Lung (tissue), 17 donors: ENCODE measurements at places on chromosomes 7 and 10.
A peak's percentile ranks its signal among the peaks of the same experiment; 100 is the strongest.

- no peak for DNase-seq
Observed at GRCh38 chr10:131173484-131174210, 137.9 kb downstream of the TCERG1L start.

GRCh38 chr7:14637968-14638367 lies 264.6 kb downstream of the DGKB start:
- no peak for DNase-seq

DNA sequence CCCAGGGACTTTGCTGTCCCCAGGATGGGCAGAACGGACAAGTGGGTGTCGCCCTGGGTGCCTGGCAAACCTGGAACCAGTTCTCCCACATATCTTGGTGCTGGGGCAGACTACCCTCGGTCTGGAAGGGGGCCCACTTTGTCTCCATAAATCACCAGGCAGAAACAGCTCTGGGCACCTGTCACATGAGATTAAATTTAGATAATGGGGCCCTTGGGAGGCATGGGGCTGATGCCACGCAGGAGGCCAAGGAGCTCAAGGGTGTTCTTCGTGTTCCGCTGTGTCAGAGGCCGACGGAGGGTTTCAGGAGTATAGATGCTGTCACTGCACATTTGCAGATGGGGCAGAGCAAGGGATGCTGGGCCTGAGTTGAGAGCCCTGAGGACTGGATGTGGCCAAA lies 72.7 kb downstream of the TMEM130 start:
- DNase-seq, result no peak

- DNase-seq, result no peak
Observed at GRCh38 chr7:32059289-32060011, 10.8 kb downstream of the PDE1C start.

DNA sequence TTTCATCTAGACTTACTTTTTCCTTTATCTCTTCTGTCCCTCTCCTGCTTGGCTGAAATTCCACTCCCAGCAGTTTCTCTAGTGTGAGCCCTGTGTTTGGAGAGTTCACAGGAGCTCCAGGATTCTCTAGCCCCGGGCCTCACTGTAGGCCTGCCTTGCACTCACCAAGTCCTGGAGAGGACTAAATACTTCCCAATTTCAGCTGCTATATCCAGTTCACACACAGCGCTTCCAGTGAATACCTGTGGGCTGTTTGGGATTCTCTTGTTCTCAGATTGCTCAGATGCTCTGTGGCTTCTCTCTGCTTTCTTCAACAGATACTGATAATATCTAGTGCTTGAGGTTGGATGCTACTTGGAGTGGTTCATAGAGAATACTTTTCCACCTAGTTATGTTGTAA lies 46.0 kb downstream of the MINPP1 start:
- DNase-seq, result no peak

- no peak for DNase-seq
Observed at GRCh38 chr7:79489371-79489770, 35.9 kb upstream of the MAGI2 start.

- peak; percentile 49 for DNase-seq
Observed at GRCh38 chr7:93890041-93890463, 501 bp downstream of the TFPI2 start.

DNA sequence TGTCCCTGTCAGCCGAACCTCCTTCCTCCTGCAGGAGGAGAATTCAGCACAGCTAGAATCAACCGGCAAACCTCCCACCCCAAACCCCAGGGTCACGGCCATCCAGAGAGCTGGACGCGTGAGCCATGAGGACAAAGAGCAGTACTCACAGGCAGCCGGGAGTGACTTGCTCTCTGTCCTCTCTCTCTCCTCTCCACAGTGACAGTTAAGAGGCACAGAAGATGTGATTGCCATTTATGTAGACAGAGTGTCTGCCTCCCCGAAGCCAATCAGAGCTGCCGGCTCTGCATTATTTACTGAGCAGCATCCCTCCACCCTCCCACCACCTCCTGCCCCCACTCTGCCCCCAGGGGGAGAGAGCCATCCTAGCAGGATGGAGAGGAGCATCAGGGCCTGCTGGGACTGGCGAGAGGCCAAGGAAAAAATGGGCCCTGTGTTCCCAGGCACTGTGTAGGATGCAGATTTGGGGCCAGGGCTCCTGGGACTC lies 4.3 kb downstream of the DDC start:
- no peak for DNase-seq

- DNase-seq, result no peak
Observed at GRCh38 chr10:23199768-23200511, 7.8 kb downstream of the PTF1A start.

GRCh38 chr7:69395061-69395714 lies 203.1 kb upstream of the AUTS2 start:
- no peak for DNase-seq

- peak; percentile 83 for DNase-seq
Observed at GRCh38 chr10:101569622-101570427, 18.2 kb downstream of the POLL start.

DNA sequence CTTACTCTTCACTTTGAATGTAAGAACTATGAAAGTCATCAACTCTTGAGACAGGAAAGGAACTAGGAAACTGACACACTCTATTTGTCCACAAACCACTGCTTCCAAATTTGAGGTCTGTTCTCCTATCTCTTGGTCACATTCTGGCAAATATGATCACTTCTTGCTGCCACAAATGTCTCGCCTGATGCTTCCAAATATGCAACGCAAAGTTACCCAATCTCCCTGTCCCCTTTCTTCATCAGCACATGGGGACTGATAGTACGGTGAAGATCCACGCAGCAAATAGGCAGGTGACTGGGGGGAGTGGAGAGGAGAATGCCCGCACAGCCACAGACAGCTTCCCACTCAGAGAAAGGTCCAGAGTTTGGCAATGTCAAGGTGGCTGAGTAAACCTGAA lies 92.6 kb upstream of the TCF7L2 start:
- no peak for DNase-seq

GRCh38 chr7:21749378-21749777 lies 196.3 kb downstream of the CDCA7L start:
- DNase-seq, result no peak

- DNase-seq, result no peak
Observed at GRCh38 chr7:116984511-116984910, 31.2 kb downstream of the ST7 start.

DNA sequence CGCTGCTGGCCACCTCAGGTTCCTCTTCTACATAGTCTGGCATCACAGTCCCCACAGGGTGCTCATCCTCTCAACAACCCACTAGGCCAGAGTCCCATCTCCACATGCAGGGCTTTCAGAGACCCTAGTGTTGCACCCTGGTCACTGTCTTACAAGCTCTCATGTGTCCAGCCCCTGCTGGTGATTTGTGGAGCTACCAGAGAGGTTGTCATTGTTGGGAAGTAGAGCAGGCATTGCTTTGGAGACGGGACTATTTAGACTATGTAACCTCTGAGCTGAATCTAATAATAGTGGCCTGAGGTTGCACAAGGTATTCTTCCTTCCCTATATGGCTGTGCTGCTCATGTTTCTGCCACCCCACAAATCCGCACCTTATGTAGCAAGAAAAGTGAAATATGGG lies 135.3 kb upstream of the VWC2 start:
- no peak for DNase-seq

DNA sequence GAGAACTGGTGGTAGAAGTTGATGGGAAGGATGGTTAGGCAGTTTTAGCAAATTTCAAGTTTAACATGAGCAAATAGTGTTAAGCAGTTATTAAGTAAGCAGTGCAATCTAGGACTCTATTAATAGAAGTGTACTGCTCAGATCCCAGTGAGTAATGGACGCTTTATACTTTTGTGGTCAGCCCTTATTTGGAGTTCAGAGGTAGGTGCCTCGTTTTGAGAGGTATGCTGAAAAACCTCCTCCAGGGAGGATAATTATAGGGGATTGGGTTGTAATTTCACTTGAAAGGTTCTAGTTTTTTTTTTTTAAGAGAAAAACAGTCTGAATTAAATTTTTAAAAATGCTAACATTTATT lies 33.5 kb upstream of the CCDC7 start:
- peak; percentile 14 for DNase-seq

DNA sequence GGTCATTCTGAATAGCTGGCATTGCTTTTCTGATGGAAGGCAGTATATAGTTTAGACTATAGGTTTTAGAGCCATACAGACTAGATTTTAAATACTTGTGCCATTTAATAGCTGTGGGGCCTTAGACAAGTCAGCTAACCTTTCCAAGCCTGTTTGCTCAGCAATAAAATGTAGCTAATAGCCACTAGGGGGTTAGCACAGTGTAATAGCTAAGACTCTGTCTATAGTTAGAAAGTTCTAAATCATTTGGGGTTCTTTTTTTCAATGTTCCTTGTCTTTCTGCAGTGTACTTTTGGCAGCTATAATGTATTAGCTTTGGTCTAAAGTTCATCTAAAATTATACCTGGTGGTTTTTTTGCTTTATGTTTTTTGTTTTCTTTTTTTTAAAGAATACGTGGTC lies 7.5 kb upstream of the KIFBP start:
- no peak for DNase-seq

GRCh38 chr10:5731559-5731958 lies 46.9 kb downstream of the TASOR2 start:
- DNase-seq, result no peak

DNA sequence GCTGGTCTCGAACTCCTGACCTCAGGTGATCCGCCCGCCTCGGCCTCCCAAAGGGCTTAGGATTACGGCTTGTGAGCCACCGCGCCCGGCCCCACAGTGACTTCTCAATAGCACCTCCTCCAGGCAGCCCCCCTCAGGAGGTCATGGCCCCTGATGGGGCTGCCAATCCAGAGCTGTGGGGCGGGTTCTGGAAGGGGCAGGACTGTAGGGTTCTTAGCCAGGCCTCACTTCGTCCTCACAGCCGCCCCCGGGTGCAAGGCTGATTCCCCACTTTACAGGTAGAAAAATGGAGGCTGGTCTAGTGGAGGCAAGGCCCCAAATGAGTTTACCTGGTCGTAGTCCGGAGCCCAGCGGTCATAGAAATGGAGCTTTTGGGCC lies 638 bp downstream of the METTL27 start:
- DNase-seq, result no peak

DNA sequence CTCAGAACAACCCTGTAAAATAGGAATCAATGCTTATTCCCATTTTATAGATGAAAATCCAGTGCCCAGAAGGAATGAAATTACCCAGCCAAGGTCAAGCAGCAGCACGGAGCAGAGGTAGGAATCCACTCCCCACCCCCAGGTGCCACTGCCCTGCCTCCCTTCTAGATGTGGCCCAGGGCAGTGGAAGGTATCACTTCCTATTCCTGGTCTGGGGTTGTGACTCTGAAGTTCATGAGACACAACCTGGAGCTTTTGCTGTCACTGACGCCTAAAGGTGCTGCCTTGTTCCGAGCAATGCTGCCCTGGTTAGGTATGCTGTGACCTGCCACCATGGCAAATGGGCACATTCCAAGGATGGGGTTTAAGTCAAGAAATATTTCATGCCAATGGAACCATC lies 53.6 kb downstream of the PIK3AP1 start:
- DNase-seq, result no peak

GRCh38 chr7:77912293-77912692 lies 113.7 kb downstream of the PHTF2 start:
- no peak for DNase-seq

DNA sequence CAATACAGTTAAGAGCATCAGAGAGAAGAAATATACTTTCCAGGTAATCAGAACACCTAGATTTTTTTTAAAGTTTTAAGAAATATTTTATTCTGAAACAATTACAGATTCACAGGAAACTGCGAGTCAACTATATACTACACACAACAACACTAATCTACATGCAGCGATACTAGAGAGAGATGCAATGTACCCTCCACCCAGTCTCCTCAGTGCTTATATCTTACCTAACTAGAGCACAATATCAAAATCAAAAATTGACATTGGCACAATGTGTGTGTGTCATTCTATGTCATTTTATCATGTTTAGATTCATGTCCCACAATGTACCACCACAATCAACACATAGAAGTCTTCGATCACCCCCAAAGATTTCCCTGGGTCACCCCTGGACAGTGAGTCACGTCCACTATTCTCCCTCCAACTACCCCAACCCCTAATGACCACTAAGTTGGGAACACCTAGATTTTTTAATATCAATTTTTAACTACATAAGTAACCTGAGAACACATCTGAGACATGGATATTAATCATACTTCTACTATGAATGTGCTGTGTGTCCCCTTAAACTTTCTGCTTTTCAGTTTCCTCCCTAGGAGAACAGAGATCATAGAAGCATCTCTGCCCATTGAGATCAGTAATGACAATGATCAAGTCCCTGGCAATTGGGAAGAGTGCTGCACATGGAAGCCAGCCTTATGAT lies 86.5 kb downstream of the GSAP start:
- no peak for DNase-seq

- DNase-seq, result no peak
Observed at GRCh38 chr7:18027628-18028027, at the start of gene PRPS1L1. PRPS1L1 (minus strand) TSS chr7:18027846.

- DNase-seq, result no peak
Observed at GRCh38 chr7:14125998-14126397, 136.5 kb upstream of the ETV1 start.

DNA sequence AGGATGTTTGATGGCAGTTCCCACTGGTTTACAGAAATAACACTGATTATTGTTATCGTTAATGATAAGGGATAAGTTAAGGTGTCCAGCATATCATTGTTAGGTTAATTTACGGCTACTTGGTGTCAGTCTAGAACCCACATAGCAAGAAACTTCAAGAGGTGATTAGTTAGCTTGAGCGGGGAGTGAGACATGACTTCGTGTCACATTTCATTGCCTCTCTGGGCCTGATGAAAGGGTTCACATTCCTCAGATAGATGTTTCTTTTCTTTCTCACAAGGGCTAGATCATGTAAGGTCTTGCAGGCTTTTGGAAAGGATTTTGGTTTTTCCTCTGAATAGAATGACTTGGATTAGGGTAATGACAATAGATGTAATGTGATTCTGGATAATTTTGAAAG lies 26.7 kb downstream of the WAC start:
- no peak for DNase-seq

GRCh38 chr7:101496017-101496416 lies 133.1 kb downstream of the MYL10 start:
- DNase-seq, result no peak

DNA sequence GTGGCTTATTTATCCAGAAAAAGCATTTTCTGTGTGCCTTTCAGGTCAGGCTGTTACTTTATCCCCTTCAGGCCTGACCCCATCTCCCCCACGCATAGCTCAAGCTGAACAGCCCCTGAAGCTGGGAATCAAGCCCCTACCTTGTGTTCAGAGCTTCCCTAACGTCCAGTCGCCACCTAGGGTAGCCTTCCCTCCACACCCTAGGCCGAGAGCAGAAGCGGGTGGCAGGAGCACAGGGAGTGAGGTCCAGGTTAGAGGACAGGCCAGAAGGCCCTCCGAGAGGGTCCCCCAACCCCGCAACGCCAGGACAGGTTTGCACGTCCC lies 479 bp upstream of the SEMA4G start:
- DNase-seq, result no peak
